ENCODE measurements at places on chromosomes 1 and 21.
A peak's percentile ranks its signal among the peaks of the same experiment; 100 is the strongest.

GRCh38 chr1:87196110-87196827 is 132.4 kb upstream of the LMO4 start:
- DNase-seq: no peak

DNA sequence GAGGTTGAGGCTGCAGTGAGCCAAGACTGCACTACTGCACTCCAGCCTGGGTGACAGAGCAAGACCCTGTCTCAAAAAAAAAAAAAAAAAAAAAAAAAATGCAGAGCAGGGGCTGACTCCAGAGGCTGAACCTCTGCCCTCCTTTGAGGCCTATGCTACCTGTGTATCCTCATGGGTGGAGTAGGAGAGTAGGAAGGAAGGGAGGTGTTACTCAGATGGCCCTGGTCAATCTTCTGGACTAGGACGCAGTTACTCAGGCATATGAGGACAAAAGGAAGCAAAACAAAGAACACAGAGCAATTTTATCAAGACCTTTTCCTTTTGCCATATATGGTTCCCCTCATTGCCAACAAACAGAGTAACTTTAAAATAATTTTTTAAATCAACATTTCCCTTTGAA is 35.2 kb downstream of the TGFBR3 start:
- no peak for DNase-seq

DNA sequence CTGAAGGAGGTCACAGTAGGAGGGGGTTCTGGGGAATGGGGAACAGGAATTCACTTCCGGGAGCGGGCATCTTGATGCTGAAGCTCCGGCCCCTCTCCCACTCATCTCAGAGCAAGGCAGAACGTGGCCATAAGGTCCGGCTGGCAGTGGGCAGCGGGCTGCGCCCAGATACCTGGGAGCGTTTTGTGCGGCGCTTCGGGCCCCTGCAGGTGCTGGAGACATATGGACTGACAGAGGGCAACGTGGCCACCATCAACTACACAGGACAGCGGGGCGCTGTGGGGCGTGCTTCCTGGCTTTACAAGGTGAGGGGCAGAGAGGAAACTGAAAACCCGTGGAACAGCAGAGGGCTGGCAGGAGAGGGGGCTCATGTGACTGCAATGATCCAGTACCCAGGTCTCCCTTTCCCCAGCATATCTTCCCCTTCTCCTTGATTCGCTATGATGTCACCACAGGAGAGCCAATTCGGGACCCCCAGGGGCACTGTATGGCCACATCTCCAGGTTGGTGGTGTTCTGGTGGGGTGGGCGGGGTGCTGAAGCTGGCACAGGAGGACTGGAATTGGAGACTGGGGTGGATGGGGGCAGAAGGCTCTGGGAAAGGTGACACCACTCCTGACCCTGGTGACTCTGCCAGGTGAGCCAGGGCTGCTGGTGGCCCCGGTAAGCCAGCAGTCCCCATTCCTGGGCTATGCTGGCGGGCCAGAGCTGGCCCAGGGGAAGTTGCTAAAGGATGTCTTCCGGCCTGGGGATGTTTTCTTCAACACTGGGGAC is 3.0 kb downstream of the SLC27A3 start:
- DNase-seq: no peak

DNA sequence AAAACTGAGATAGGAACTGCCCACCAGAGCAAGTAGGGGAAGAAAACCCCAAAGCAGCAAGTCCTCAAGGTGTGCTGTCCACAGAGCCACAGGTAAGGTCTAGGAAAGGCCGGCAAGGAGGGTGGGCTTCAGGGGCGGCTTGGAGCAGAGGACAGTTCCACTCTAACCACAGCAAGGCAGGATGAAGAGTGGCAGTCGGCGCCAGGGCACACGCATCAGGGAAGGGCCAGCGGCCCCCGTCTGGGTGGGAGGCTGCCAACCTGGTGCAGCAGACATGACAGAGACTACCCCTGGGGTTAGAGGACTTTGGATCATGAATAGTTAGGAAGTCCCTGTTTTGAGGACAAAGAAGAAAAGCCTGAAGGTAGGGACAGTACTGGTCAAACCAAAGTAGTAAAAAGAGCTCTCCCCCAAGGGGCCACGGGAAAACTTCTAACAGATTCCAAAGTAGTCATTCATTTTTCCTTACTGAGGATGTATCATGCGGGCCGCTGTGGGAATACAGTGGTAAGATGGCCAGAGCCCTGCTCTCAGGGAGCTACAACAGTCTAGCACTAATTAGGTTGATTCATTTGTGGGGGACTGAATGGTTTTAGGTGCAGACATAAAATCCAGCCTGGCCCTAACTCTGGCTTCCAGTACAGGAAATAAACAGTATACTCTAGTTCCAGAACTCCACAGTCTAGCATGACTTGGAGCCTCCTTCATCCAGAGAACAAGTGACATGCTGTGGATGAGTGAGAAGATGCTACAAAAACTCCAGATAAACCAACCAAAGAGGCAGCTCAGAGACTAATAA is 3.5 kb upstream of the RAP1GAP start:
- DNase-seq: no peak

- no peak for DNase-seq
Measured at GRCh38 chr1:243851257-243851756, 1.3 kb upstream of the AKT3 start.

DNA sequence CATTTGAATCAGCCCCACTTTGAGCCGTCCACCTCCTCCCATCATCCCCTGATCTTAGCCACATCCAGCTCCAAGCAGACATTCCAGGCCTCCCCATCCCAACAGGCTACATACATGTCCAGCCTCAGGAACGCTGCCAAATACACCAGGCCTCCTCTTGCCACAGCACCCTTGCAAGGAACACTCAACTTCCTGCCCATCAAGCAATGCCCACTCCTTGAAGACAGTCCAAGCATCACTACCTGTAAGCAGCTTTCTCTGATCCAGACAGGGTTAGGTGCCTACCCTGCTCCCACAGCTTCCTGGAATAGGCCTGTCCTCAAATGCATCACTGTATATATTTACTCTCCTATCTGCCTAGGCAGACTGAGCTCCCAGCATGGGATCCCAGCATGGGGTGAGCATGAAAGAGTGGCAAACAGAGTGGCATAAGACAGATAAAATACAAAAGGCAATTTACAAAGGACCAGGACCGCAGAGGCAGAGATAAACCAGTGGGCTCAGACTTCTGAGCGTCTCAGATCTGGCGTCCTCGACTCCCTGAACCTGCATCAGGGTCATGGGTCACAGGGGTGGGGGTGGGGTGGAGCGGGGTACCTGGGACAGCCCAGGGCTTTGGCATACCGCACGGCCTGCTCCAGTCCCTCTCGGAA is 816 bp downstream of the HYI start:
- DNase-seq: no peak

- DNase-seq: no peak
Measured at GRCh38 chr1:97120806-97121205, 399.2 kb downstream of the PTBP2 start.

DNA sequence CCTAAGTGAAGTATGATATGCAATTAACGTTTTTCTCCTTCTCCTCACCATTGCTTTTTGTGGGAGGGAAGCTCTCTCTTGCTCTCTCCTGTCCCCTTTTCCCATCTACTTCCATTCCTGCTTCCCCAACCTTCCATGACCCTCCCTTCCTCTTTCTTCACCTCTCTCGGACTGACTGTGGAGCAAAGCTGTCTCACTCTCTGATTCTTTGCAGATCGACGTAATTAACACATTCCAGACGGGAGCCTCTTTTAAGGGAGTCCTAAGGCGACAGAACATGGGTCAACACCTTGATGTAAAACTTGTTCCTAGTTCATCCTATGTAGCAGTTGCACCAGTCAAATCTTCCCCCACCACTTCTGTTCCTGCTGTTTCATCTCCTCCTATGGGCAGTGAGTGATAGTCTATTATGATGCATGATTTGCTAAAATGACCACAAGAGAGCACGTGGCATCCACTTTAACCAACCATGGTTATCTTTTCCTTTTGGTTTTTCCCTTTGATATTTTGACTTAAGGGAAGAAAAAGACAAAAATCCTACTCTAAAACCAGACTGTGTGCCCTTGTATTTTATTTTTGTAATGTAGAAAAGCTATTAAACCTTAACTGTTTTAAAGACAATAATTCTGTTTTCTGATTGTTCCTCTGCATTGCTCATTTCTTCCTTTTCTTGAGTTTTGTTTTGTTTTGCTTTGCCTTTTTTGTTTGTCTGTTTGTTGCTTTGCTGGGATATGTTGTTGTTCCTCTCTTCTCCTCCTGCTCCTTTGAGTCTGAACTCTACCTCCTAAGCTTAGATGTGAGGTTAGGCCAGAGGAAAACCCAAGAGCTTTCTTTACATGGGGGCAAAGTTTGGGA is 31.7 kb upstream of the LAX1 start:
- DNase-seq: no peak

GRCh38 chr1:200233393-200233792 is 176.4 kb downstream of the ZNF281 start:
- no peak for DNase-seq

- no peak for DNase-seq
Measured at GRCh38 chr1:23581219-23581618, 21.9 kb upstream of the ID3 start.

GRCh38 chr1:201946224-201946908 is at the start of gene LMOD1:
TSS of gene LMOD1 (minus strand) at chr1:201946548. CDS start at chr1:201946340, 208 bp downstream.
- DNase-seq: no peak

- peak; percentile 53 for DNase-seq
Measured at GRCh38 chr21:45923146-45923545, 58.4 kb upstream of the COL6A1 start.

GRCh38 chr1:19210772-19211549 is 895 bp upstream of the UBR4 start:
- no peak for DNase-seq

- DNase-seq: no peak
Measured at GRCh38 chr1:31511848-31512615, 64.3 kb upstream of the TINAGL1 start.

DNA sequence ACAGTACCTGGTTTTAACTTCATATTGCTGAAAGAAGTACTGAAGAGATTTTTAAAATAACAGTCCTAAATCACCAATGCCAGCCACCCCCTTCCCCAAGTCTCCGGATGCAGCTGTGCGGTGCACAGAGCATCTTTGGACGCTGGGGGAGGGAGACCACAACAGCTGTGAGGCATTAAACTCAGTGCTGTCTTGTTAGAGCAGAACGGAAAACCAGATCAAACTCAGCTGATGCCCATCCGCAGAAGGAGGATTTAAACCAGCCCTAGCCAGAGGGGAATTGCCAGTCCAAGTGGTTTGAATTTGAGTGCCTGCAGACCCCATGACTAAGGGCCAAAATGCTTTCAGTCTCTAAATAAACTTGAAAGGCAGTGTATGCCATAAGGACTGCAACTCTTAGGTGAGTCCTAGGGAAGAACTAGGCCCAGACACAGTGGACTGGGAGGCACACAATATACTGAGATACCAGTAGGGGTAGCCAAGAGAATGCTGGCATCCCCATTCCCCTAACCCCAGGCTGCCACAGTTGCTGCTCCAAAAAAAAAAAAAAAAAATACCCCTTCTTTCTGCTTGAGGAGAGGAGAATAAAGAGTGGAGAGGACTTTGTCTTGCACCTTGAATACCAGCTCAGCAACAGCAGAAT is 576.2 kb downstream of the NEGR1 start:
- DNase-seq: no peak

GRCh38 chr1:23168445-23169194 is at the start of gene LUZP1:
TSS of gene LUZP1 (minus strand) at chr1:23168856.
- peak; percentile 92 for DNase-seq

DNA sequence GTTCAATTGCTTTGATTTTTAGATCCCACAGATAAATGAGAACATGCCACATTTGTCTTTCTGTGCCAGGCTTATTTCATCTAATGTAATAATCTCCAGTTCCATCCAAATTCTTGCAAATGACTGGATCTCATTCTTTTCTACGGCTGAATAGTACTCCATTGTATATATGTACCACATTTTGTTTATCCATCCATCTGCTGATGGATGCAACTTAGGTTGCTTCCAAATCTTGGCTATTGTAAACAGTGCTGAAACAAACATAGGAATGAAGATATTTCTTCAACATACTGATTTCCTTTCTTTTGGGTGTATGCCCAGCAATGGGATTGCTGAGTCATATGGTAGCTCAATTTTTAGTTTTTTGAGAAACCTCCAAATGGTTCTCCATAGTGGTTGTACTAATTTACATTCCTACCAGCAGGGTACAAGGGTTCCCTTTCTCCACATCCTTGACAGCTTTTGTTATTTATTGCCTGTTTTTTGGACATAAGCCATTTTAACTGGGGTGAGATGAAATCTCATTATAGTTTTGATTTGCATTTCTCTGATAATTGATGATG is 344.4 kb downstream of the KCTD3 start:
- no peak for DNase-seq

GRCh38 chr21:15498455-15498854 is 231.3 kb upstream of the USP25 start:
- no peak for DNase-seq

- no peak for DNase-seq
Measured at GRCh38 chr1:90534663-90535295, 182.3 kb downstream of the BARHL2 start.

DNA sequence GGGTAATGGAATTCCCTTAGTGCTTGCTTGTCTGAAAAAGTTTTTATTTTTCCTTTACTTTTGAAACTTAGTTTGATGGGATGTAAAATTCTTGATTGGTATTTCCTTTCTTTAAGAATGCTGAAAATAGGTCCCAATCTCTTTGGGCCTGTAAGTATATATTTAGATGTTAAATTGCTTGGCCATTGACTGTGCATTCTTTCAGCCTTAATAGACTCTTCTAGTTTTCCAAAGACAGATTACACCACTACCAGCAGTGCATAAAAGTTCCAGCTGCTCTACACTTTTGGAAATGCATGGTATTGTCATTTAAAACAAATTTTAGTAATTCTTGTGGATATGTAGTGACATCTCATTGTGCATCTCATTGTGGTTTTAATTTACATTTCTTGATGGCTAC is 464.8 kb upstream of the USP24 start:
- no peak for DNase-seq

DNA sequence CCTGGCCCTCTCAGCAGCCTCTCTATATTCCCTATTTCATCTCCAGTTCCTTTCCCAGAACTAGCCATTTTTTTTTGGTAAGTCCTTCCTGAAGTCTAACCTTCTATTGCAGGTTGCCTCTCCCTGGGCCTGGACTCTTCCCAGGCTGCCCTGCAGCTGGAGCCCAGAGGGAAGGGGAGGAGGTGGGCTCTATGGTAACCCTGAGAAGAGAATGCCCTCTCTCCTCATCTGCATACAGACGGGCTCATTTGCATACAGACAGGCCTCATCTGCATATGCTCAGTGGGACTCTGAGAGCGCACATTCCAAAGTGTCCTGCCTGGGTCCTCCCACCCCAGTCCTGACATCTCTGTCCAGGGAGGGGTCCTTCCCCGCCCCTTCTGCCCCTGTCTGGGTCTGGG is 32.7 kb downstream of the RHBG start:
- no peak for DNase-seq

GRCh38 chr1:97929874-97930851 is 9.3 kb upstream of the DPYD start:
- DNase-seq: no peak

DNA sequence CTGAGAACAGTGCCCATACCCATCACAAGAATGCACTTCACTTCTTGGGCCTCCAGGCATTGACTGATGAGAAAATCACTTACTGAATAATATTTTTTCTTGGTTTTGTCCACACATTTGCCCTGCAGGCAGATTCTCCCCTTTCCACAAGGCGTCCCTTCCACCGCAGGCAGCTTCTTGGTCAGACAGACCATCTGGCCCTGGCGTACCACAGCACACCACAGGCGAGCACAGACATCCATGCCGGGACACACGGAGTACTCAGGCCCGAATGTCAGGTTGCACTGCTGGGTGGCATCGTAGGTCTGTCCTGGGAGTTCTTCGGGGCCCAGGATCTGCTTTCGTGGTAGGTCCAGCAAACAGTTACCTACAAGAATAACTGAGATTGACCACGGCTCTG is 32.5 kb downstream of the ADAMTS5 start:
- DNase-seq: no peak

GRCh38 chr1:234616644-234617043 is 6.7 kb upstream of the IRF2BP2 start:
- no peak for DNase-seq

GRCh38 chr1:37888022-37888700 is 28.8 kb upstream of the MTF1 start:
- no peak for DNase-seq

Measured in activated T-cell treated with anti-CD3 and anti-CD28 coated beads for 4 hours (primary cell).